ENCODE measurements at places on chromosomes 1 and 21. TPM values are rescaled to one million over a fixed set of nuclear protein-coding genes. Genes with fewer than 3 reads are reported as not detected.

DNA sequence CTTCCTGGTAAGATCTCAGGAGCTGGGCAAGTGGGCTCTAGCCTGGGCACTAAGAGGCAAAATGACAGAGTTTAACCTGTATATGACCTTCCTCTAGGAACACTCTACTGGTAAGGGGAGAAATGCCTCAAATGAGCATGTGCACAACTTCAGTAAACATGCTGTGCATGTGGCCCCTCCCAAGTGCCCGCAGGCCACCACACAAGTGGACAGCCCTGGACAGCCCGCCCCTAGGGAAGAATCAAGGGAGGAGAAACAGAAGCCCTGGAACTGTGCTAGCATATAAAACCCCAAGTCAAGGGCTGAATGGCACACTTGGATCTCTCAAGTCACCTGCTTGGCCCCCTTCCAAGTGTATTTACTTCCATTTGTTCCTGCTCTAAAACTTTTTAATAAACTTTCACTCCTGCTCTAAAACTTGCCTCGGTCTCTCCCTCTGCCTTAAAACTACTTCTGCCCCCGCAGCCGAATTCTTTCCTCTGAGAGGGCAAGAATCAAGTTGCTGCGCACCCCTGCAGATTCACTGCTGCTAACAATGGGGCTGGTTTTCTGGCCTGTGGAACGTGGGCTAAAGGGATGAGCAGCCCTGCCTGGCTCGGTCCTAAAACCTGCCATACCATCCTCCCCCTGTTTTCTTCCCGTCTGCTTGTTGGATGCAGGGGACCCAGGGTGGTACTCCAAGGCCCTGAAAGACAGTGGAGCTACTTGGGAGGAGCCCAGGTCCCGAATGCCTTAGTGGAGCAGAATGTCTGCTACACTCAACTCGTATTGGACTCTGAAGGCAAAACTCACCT is 93.5 kb downstream of the IER5 start:
- DNase-seq: no peak

GRCh38 chr1:22641906-22642636 is 1.4 kb upstream of the C1QC start:
- DNase-seq: no peak

DNA sequence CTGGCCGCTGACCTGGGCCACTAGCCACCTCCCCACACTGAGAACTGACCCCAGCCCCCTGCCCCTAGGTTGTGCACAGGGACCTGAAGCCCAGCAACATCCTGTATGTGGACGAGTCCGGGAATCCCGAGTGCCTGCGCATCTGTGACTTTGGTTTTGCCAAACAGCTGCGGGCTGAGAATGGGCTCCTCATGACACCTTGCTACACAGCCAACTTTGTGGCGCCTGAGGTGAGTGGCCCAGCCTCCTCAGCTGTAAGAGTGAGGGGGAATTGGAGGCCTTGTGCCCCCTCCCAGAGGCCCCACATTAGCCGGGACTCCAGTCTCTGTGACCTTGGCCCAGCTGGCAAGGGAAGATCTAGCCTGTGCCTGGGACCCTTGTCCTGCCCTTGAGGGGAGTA is 41.8 kb downstream of the RPS6KA1 start:
- no peak for DNase-seq

GRCh38 chr1:15944308-15945010 is 31.4 kb downstream of the ZBTB17 start:
- no peak for DNase-seq

DNA sequence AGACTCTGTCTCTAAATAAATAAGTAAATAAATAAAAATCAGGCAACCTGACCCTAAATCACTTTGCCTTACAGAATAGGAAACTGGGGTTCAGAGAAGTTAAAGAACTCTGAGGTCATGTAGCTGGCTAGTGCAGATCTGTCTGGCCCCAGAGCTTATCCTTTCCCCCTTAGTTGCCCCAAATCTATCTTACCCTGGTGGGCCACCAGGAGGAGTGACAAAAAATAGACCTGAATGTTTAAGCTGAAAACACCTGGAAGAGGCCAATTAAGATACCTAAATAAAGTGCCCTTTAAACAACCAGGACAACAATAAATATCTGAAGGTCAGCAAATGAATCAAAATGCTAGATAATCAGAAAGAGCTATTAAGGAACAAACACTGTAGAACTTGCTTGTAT is 59.7 kb downstream of the TEX35 start:
- DNase-seq: no peak

- no peak for DNase-seq
Observed at GRCh38 chr1:15955552-15955951, 20.3 kb downstream of the ZBTB17 start.

DNA sequence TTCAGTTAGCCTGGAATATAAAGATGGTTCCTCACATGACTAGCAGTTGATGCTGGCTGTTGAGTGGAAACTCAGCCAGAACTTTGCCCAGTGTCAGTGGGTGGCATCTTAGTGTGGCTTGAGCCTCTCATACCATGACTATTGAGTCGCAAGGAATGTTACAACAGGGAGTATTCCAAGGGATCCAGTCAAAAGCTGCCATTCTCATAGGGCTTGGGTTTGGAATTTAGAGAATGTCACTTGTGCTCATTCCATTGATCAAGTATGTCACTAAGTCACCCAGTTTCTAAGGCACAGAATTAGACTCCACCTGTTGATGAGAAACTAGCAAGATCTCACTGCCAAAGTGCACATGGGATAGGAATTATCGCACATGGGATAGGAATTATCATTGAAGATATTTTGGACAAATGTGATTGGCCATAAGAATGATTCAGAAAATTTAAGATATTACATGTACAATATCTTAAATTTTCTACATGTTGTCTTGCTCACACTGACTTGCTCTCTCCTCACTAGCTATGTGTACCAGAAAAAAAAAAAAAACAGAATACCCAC is 1290.7 kb upstream of the ADGRL2 start:
- DNase-seq: no peak

DNA sequence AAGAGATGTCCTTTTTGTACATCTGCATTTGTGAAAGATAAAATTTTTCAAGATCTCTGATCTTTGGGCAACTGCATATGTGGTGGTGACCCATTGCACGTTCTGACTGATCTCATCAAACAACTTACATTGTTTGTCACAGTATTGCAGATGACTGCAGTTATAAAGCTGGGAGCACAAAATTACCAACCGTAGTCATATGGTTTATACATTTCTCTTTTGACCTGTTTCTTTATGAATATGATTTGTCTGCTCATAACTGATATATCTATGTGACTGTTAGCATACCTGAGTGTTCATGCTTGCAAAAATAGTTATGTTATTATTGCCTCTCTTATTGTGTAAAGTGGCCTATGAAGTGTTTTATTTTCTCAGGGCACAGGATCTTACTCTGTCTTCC is 43.7 kb upstream of the HMCN1 start:
- DNase-seq: no peak

GRCh38 chr1:99849413-99849743 is 783 bp upstream of the AGL start:
- DNase-seq: no peak

DNA sequence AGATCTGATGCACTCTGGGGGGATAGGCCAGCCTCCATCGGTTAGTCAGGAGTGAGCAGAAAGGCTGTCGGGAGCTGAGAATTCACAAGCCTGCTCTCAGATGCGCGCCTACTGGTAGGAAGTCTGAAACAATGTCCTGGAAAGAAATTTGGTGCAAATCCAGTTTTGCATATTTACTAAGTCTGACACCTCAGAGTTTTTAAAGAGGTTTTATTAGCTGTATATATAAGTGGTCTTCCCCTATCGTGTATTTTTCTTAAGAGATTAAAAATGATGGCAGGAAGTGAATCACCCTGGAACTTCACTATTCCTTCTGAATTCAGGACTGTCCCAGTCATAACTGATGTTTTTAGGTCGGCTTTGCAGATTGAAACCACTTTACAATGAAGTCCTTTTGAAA is 99.8 kb upstream of the C1orf105 start:
- no peak for DNase-seq

DNA sequence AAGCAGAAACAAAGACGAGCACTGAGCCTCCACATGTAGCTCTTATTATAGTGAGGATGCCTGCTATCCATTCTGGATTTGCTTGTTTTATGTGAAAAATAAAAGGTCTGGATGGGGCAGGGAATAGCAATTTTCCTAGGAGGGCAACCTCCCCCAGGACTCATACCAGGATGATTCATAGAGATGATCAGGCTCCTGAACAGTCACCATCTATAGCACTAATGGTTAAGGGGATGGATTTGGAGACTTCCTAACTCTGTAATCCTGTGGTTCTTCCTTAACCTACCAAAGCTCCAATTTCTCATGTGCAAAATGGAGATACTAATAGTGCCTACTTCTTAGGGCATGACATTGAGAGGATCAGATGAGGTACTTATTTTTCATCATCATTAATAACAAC is 34.5 kb upstream of the CD58 start:
- no peak for DNase-seq

GRCh38 chr1:11238311-11238710 is 24.0 kb downstream of the MTOR start:
- no peak for DNase-seq

DNA sequence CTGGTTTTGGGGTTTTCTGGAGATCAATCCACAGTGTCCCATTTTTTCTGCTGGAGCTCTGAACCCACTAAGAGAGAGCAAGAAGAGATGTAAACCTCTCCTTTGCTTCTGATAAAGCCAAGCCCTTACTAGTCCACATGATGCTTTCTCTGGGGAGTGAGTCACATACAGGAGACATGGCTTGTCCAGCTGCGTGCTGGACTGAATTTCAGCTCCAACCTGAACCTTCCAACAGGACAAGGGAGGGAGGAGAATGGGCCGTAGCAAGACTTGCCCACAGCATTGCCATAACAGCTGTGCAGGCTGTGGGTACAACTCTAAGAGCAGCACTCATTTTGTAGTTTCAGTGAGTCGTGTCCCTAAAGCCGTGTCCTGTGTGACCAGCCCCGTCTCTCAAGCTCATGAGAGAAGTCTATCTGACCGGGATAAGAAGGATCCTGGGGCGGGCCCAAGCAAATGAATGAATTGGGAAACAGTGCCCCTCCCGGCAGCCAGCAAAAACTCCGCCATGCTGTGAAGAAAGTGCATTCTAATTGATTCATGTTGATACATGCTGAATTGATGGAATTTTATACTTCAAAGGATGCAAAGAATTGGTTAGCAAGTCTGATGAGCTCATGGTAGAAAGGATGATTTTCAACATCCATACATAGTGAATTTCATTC is 195.2 kb downstream of the GABPA start:
- DNase-seq: no peak

- DNase-seq: no peak
Observed at GRCh38 chr1:93021539-93022134, 57.4 kb upstream of the MTF2 start.

GRCh38 chr1:200082329-200082728 is 54.8 kb downstream of the NR5A2 start:
- DNase-seq: no peak

DNA sequence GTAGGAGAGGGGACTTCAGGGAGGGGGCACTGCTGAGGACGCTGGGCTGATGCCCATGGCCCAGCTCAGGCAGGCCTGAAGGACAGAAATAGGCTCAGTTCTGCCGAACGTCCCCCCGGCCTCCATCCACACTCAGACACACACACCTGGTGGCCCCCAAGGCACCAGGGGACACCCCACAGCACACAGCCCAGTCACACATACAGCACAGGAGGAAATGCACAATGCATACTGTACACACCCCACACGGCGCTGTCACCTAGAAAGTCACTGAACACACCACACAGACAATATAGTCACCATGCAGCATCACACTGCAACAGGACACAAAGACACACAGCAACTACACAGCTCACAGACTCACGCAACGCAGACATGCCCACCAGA is 562 bp downstream of the SYTL1 start:
- no peak for DNase-seq

SPAG17 gene
- polyA plus RNA-seq: 0.51 TPM

CLIC6 gene
- 4.6 TPM for polyA plus RNA-seq

EPHA2 gene
- polyA plus RNA-seq: 16.2 TPM

SMPDL3B gene
- 0.49 TPM for polyA plus RNA-seq

WLS gene
- polyA plus RNA-seq: 107 TPM

OMA1 gene
- 16.9 TPM for polyA plus RNA-seq

CRNN gene
- not detected for polyA plus RNA-seq

NBPF15 gene
- 18.1 TPM for polyA plus RNA-seq

COL11A1 gene
- 2.7 TPM for polyA plus RNA-seq
